Activated effector memory CD4-positive, alpha-beta T cell treated with Interleukin-2 at 50 U/mL for 16 hours (primary cell): ENCODE measurements at places on chromosomes 16 and 17.

- DNase-seq = no peak
These were observed 129.1 kb downstream of the SNX11 start for GRCh38 chr17:48236681-48237134.

DNA sequence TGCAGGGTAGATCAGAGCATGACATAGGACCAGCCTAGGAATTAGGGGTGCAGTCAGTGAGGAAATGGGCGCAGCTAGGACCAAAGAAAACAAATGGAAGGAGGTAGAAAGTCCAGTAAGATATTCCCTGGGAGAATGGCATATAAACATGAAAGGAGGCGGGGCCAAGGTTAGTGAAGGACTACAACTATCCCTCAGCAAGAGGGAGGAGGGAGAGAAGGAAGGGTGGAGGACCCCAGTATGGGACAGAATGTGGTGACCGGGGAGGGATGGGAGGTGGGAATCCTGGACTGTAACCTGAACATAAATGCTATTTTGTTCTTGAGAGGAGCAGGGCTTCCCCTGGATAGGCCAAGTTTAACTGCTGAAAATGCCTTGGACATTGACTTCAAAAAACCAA, 22.8 kb downstream of the ITGB3 start:
- DNase-seq = no peak

- no peak for DNase-seq
These were observed 394 bp upstream of the NME4 start for GRCh38 chr16:396605-397004.

DNA sequence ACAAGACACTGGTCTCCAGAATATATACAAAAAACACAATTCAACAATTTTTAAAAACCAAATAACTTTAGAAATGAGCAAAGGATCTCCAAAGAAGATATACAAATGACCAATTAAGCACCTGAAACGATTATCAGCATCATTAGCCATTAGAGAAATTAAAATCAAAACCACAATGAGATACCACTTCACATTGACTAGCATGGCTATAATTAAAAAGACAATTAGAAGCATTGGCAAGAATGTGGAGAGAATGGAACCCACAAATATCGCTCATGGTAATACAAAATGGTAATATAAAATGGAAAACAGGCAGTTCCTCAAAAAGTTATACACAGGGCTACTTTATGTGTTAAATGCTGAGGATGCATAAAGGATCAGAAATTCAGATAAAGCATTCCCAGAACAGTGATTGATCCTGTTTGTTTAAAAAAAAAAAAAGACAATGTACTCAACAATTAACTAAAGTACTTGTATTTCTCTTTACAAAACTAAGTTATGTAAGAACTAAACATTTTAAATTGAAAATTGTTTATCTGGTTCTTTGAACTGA, 52.5 kb downstream of the KANSL1 start:
- DNase-seq = no peak

- no peak for DNase-seq
These were observed 942 bp downstream of the LDAF1 start for GRCh38 chr16:21159281-21159951.

- no peak for DNase-seq
These were observed 32.6 kb upstream of the ERN1 start for GRCh38 chr17:64162554-64162953.

- DNase-seq = no peak
These were observed 2.0 kb downstream of the MAZ start for GRCh38 chr16:29808219-29808900.

GRCh38 chr16:74252329-74252728, 44.3 kb upstream of the PSMD7 start:
- no peak for DNase-seq

DNA sequence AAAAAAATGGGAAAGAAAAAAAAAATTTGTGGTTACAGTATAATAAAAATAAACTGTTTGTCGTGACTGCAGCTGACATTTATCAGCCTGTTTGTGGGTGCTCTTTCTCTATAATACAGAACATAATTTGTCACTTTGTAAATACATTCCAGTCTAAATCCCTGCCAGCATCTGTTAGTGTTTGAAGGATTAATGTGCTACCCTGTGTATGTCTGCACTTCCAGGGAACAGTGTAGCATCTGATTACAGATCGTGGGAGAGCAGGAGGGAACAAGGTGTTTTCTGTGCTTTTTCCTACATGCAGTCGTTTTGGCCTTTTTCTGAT, 265.1 kb downstream of the WWOX start:
- DNase-seq = no peak
